ENCODE measurements at places on chromosomes 7 and 10. TPM values are rescaled to one million over a fixed set of nuclear protein-coding genes. Genes with fewer than 3 reads are reported as not detected.

- no peaks in the 10 kb centered on the region for H3K4me1 ChIP-seq
- no peak for DNase-seq
- H3K36me3 ChIP-seq = no peaks in the 10 kb centered on the region
- H3K4me3 ChIP-seq = no peak overlapping the region
- H3K27ac ChIP-seq = no peak overlapping the region
Observed at GRCh38 chr7:112994656-112995055, 92.0 kb downstream of the GPR85 start.

DNA sequence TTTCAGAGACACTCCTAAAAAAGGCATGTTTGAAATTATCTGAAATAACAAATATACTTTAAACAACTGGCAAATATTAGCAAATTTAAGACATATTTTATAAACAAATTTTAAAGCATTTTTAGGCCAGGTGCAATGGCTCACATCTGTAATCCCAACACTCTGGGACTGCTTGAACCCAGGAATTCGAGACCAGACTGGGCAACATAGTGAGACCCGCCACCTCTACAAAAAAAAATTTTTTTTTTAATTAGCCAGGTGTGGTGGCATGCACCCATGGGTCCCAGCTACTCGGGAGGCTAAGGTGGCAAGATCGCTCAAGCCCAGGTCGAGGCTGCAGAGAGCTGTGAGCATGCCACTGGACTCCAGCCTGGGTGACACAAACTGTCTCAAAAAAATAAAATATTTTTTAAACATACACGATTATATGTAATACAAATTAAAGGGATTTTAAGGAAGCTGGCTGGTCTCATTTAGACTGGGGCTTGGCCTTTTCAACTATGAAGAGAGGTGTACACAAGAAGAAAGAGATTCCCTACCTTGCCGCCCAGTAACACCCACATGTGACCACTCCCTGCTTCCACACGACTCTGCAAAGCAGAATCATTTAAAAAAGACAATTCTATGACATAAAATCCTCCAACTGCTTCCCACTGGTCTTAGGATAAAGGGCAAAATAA lies 7.5 kb downstream of the LARP4B start:
- DNase-seq = no peak
- no peak overlapping the region for H3K4me3 ChIP-seq
- no peaks in the 10 kb centered on the region for H3K27me3 ChIP-seq
- H3K4me1 ChIP-seq = peaks cover 41% of the 10 kb centered on the region
- H3K36me3 ChIP-seq = peaks cover 17% of the 10 kb centered on the region

DNA sequence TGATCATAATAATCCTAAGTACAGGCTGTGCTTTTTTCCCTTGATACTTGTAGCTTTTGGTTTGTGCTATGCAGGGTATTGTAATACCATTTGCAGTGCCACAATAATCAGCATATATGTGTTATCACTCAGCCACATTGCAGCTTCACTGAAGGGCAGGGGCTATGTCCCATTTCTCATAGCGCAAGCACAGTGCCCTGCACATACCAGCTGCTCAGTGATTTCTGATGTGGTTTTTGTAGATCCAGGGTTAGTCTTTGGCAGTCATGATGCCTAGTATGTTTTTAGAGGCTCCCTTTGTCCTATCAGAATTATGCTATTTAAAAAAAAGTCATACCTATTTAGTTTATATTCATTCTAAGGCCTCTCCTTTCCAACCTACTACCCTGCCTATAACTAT lies 25.8 kb downstream of the MET start:
- DNase-seq = no peak
- H3K36me3 ChIP-seq = no peaks in the 10 kb centered on the region
- no peak overlapping the region for H3K4me3 ChIP-seq
- H3K27ac ChIP-seq = no peak overlapping the region
- no peaks in the 10 kb centered on the region for H3K4me1 ChIP-seq
- H3K27me3 ChIP-seq = no peaks in the 10 kb centered on the region

DNA sequence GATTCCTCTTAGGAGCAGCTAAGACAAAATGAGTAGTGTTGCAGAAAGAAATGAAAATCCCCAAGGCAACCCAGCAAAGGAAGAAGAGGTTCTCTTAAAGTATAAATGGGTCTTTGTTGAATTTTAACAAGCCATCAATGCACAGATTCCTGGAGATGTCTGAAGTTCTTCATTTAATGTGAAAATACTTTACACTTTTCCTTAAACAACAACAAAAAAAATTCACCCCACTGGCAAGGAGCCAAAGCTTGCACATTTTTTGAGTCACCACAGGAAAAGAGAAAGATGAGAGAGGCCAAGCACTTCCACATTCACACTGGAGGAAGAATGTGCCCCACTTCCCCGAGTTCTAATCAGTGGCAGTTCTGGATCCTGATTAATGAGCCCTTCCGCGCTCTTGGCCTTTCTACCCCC lies 286.4 kb upstream of the MEOX2 start:
- no peaks in the 10 kb centered on the region for H3K4me1 ChIP-seq
- H3K27me3 ChIP-seq = no peaks in the 10 kb centered on the region
- no peak overlapping the region for H3K27ac ChIP-seq
- no peaks in the 10 kb centered on the region for H3K36me3 ChIP-seq
- no peak overlapping the region for H3K4me3 ChIP-seq
- no peak for DNase-seq

- no peaks in the 10 kb centered on the region for H3K27me3 ChIP-seq
- no peak for DNase-seq
- no peak overlapping the region for H3K4me3 ChIP-seq
- H3K4me1 ChIP-seq = no peaks in the 10 kb centered on the region
- H3K36me3 ChIP-seq = no peaks in the 10 kb centered on the region
Observed at GRCh38 chr7:106916679-106917078, 51.6 kb downstream of the PIK3CG start.

Gene PNLIPRP1
- total RNA-seq = not detected

DNA sequence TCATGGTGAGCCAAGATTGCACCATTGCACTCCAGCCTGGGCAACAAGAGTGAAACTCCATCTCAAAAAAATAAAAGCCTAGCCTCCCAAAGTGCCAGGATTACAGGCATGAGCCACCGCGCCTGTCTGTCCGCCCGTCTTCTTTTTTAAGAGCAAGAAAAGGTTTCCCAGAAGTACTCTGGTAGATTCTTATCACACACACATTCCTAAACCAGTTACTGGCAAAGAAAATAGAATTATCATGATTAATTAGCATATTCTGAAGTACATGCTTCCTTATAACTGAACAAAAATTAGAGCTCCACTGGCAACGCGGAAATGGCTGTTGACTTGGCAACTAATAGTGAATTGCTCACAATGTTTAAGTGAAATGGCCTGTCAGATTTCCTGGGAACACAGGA lies 87.0 kb downstream of the ADK start:
- peaks cover 5% of the 10 kb centered on the region for H3K36me3 ChIP-seq
- H3K27ac ChIP-seq = no peak overlapping the region
- no peaks in the 10 kb centered on the region for H3K27me3 ChIP-seq
- H3K4me1 ChIP-seq = no peaks in the 10 kb centered on the region
- H3K4me3 ChIP-seq = no peak overlapping the region

DNA sequence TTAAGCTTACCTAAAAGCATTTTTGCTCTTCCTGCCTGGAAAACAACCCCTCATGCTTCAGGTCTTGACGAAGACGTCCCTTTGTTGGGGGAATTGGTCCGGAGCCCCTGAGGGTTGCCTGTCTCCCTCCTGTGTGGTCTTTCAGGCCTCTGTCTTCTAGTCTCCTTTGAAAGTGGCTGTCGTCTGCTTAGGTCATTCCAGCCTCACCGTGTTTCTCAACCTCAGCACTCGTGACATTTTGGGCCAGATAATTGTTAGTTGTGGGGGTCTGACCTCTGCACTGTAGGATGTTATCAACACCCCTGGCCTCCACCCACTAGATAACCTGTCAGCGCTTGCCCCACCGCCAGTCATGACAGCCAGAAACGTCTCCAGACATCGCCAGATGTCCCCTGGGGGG lies 219.1 kb downstream of the TCF7L2 start:
- H3K27ac ChIP-seq = no peak overlapping the region
- no peak overlapping the region for H3K4me3 ChIP-seq

DNA sequence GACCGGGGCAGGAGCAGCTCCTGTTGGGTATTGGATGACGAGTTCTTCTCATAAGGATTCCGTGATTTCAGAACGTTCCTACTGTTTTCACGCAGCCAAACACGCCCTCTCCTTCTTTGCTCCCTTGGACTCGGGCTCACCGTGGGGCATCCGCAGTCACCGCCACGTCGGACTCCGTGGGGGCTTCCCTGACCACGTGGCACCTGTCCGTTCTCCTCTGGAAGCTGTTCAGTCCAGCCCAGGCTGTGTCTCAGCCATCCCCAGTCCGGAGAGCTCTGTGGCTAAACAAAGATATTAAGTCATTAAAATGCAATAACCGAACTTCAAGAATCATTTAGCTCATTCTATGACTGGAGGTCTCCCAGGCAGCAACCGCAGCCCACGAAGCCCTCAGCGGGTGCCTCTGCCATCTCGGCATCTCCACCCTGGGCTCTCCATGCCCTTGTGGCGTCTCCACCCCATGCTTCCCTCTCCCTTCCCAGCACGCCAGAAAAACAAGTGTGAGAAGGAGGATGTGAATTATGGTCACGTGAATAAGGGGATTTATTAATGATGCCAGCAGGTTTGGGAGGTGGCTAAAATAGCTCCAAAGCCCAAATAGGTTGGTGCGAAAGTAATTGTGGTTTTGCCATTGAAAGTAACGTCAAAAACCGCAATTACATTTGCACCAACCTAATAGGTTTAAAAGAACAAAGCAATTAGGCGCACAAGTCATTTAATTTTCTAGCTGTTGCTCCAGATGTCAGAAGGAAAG lies 224.6 kb upstream of the PPP2R2D start:
- H3K36me3 ChIP-seq = no peaks in the 10 kb centered on the region
- no peak for DNase-seq
- no peak overlapping the region for H3K27ac ChIP-seq
- H3K4me1 ChIP-seq = no peaks in the 10 kb centered on the region

DNA sequence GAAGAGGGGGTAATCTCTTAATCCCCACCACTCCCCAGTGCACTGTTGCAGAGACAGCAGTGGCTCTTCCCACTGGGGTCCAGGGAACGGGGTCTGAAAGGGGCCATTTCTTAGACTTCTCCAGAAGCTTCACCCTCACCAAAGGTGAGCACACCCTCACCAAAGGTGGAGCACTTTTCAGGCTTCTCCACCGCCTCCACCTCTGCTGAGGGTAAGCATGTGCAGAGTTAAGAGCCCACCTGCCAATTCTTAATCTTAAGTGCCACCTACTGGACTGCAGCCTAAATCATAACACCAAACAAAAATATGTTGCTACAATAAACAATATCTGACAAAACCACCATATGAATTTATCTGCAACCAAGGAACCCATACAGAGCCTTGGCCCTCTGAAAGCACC lies 27.0 kb downstream of the SNX13 start:
- no peak overlapping the region for H3K4me3 ChIP-seq
- peaks cover 6% of the 10 kb centered on the region for H3K36me3 ChIP-seq
- no peaks in the 10 kb centered on the region for H3K27me3 ChIP-seq
- H3K27ac ChIP-seq = no peak overlapping the region
- H3K4me1 ChIP-seq = no peaks in the 10 kb centered on the region

DNA sequence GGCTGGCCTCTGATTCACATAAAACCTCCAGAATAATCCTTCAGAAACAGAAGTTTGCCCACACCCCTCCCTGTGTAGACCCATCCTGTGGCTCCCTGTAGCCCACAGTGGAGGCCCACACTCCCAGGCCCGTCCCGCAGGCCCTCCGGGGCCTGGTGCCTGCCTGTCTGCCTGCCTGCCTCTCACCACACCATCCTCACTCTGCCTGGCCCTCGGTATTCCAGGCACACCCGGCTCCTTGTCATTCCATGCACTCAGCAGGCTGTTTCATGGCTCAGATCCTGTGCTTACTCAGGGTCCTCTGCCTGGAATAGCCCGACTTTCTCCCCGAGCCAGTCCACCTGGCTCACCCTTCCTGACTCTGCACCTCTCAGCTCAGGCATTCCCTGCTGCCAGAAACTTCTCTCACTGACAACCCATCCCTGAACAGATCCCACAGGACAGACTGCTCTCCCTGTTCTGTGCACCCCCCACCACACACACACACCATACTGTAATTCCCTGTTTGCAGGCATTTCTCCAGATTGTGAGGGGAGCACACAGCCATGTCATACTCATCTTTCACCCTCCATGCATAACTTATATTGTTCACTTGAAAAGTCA lies 498.0 kb upstream of the ZMIZ1 start:
- H3K4me1 ChIP-seq = no peaks in the 10 kb centered on the region
- H3K4me3 ChIP-seq = no peak overlapping the region
- H3K27ac ChIP-seq = no peak overlapping the region
- no peaks in the 10 kb centered on the region for H3K36me3 ChIP-seq
- no peaks in the 10 kb centered on the region for H3K27me3 ChIP-seq
- no peak for DNase-seq

Gene UPK3BL2
- 115 TPM for total RNA-seq

DNA sequence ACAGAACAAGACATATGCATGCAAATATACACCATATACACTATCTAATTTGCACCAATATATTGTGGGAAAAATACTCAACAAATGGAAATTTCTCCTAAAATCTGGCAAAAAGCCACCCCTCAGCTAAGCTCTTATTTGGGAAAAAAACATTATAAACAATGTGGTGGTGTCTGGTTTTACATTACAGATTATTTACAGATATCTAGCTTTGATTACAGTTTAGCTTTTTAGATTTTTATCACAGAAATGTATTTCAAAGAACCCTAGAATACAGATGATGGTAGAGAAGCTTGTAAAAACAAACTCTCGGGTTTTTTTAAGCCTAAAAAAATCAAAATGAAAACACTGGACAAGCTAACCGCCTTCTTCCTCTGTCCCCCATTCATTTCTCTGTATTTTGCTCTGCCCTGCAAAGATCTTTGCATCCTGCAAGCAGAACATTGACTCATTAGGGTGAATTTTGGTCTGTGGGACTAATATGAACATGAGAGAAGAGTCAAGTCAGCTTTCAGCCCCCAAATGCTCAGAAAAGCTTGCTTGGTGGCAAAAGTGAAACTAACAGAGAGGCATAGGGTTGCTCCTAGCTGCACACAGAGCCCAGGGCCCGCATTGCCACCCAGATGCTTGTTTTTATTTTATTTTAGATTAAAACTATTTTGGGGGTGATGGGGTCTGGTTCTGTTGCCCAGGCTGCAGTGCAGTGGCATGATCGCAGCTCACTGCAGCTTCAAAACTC lies 88.8 kb upstream of the LYZL1 start:
- H3K4me3 ChIP-seq = no peak overlapping the region
- H3K4me1 ChIP-seq = no peaks in the 10 kb centered on the region
- H3K27me3 ChIP-seq = no peaks in the 10 kb centered on the region

Gene AEBP1
- total RNA-seq = 20.3 TPM

GRCh38 chr7:95586951-95587301 lies 9.4 kb downstream of the PDK4 start:
- H3K4me1 ChIP-seq = no peaks in the 10 kb centered on the region
- DNase-seq = no peak
- no peak overlapping the region for H3K27ac ChIP-seq
- H3K4me3 ChIP-seq = no peak overlapping the region
- no peaks in the 10 kb centered on the region for H3K27me3 ChIP-seq
- H3K36me3 ChIP-seq = no peaks in the 10 kb centered on the region

DNA sequence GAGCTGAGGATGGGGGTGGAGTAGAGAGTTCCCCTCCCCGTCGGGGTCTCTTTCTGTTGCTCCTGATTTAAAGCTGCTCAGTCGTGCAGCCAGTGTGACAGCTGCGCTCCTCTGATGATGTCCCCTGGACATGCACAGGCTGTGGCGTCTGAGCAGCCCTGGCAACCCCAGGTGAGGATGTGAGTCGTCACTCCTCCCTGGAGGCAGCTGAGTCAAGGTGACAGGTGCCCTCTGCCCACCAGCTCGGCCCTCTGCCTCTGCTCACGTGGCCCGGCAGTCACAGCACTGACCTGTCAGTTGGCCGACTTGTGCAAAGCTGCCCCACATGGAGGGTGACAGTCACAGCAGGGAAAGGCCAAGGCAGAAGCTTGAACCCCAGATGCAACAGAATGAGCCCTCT lies 33.9 kb downstream of the ANXA8 start:
- no peak overlapping the region for H3K4me3 ChIP-seq
- H3K4me1 ChIP-seq = peaks cover 7% of the 10 kb centered on the region
- DNase-seq = no peak
- no peaks in the 10 kb centered on the region for H3K36me3 ChIP-seq
- no peaks in the 10 kb centered on the region for H3K27me3 ChIP-seq
